Right lung (tissue), 10 donors: ENCODE measurements at places on chromosomes 3 and 15.

DNA sequence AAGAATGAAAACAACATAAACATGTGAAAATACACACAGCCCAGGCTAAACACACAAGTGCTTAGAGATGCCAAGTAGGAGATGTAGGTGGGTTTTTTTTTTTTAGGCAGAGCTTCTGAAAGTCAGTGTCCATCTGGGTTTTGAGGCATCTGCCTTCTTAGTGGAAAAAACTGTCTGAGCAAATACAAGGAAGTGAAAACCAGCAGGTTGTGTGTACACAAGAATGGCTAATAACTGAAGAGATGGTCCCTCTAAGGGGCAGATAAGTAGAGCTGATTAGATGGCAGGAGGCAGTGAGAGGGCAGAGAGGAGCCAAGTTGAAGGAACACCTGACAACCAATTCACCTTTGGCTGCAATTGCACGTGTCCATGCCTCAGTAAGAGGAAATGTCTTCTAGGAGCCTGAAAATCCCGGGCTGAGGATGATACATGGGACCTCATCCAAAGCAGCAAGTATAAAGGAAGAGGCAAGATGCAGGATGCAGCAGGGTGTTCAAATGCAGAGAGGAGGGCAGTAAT is 34.9 kb downstream of the CYP19A1 start:
- no peak for DNase-seq

DNA sequence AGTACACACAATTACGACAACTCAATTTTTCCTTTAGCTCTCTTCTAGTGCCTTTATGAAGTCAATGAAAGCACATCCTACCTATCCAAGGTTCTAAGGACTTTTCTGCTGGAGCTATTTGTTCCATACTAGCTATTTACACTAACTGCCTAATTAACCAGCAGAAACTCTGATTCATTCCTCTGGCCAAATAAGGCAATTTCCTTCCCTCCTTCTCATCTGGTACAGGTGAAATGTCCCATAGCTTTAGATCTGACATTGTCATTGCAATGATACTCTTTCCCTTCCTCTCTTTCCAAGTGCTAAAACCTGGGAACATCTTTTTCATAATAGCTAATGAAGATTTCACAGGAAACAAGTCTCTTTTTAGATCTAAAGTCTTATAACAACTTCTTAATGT is 521.7 kb downstream of the SOX2 start:
- no peak for DNase-seq

DNA sequence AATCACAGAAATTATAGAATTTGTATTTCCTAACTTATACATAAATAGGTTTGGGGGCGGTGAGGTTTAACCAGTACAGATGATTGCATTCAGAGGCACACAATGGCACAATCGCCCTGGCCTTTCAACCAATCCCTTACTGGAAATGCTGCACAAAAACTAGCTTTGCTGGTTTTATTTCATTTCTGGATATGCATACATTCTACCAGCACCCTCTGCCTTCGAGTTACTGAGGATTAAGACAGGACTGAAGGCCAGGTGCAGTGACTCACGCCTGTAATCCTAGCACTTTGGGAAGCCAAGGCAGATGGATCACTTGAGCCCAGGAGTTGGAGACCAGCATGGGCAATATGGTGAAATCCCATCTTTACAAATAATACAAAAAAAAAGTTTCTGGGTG is 336.1 kb downstream of the ARRDC4 start:
- DNase-seq = no peak

DNA sequence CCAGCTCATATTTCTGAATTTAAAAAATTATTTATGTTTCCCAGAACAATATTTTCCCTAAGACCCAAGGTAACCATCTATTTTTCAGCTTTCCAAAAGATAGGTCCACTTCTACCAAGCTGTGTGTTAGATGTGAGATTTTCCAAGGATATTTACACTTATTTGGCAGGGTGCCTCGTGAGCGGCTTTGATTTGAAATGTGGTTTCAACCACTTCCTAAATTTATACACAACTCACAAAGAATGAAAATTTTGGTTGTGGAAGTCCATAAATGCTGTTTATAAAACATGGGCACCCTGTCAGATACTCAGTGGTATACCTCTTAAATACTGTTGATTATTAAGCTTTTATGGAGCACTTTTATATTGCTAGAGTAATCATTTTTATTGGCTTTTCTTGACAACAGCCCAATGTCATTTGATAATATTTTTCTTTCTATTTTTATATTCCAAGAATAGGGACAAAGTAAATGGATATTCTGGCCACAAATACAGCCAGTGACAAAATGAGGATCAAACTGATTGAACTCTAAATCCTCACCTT is 57.6 kb downstream of the GAP43 start:
- DNase-seq = no peak

GRCh38 chr3:45362758-45363157 is 25.6 kb upstream of the LARS2 start:
- no peak for DNase-seq

- DNase-seq = no peak
These were observed 42.0 kb downstream of the STARD5 start for GRCh38 chr15:81281766-81282605.

- no peak for DNase-seq
These were observed 36.9 kb downstream of the PCSK6 start for GRCh38 chr15:101452572-101452971.

DNA sequence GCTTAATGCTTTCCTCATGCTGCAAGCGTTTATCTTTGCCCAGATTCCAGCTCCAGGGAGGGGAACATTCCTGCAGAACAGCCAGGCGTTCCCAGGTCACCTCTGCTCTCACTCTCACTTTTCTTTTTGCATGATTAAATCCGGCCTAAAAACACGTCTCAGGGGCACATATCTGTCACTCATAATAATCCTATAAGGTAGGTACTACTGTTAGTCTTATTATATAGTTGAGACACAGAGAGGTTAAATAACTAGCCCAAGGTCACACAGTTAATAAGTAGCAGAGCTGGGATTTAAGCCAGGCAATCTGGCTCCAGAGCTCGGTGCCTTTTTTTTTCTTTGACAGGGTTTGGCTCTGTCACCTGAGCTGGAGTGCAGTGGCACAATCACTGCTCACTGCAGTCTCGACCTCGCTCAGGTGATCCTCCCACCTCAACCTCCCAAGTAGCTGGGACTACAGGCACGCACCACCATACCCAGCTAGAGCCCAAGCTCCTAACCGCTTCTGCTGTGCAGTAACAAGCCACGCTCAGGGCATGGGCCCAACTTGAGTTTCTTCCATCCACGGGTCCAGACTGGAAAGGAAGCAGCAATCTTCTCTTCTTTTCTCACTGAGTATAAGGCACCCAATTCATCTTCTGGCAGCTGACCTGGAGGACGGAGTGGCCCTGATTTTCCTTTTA is 96.5 kb downstream of the LIPC start:
- DNase-seq = no peak

- no peak for DNase-seq
These were observed 20.8 kb upstream of the VPS8 start for GRCh38 chr3:184791171-184791570.

- DNase-seq = no peak
These were observed 671 bp upstream of the SEMA3B start for GRCh38 chr3:50268276-50268675.

DNA sequence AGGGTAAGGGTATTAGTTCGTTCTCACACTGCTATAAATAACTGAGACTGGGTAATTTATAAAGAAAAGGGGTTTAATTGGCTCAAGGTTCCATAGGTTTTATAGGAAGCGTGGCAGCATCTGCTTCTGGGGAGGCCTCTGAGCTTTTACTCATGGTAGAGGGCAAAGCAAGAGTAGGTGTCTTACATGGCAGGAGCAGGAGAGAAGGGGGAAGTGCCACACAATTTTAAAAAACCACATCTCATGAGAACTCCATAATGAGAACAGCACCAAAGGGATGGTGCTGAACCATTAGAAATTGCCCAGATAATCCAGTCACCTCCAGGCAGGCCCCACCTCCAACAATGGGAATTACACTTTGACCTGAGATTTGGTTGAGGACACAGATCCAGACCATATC is 12.2 kb downstream of the RNF111 start:
- no peak for DNase-seq

DNA sequence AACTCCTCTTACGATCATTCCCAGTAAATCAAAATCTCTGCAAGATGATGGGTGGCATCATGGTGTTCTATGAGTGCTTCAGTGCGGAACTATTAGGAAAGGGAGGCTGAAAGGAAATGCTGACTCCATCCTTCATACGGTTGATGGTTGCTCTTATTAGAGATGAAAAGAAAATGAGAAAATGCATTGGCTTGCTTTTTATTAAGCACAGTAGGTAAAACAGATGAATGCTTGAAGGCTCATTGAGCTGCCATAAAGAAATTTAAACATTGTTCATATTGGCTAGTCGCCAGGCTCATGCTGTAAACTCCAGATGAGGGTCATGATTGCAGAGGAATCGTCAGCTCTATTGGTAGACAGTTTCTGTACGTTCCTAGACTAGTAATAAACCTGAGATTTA is 115.8 kb downstream of the EPHA3 start:
- DNase-seq = no peak

DNA sequence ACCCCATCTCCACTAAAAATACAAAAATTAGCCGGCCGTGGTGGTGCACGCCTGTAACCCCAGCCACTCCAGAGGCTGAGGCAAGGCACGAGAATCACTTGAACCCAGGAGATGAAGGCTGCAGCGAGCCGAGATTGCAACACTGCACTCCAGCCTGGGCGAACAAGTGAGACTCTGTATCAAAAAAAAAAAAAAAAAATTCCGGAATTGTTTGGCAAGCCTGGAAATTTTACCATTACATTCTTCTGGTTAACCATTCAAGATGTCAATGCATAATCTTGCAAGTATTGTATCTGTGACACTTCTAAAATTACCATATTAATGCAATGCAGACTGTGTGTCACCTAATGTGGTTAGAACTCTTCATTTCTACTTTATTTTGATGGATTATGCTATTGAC is 67.0 kb downstream of the CSNK1G1 start:
- no peak for DNase-seq
